ENCODE measurements at places on chromosomes 1 and 21. TPM values are rescaled to one million over a fixed set of nuclear protein-coding genes. Genes with fewer than 3 reads are reported as not detected.

DNA sequence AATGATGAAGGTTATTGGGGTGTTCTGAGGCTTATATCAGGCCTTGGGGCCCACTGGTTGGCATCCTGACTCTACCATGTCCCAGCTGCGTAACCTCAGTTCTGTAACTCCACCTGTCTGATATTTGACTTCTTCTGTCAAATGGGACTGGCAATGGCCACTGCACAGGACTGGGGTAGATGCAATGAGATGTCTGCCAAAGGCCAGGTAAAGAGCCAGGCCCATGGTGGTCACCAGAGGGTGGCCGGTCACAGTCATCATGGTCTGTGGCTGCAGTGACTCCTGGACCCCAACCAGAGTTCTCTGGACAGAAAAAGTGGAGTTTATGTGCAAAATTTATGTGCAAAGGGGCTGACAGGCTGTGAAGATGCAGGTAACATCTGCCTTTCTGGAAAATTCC lies 173.3 kb downstream of the PTPRU start:
- H3K4me3 ChIP-seq, result no peak overlapping the region
- peaks cover 19% of the 10 kb centered on the region for H3K27me3 ChIP-seq
- H3K36me3 ChIP-seq, result no peaks in the 10 kb centered on the region
- no peak for DNase-seq

DNA sequence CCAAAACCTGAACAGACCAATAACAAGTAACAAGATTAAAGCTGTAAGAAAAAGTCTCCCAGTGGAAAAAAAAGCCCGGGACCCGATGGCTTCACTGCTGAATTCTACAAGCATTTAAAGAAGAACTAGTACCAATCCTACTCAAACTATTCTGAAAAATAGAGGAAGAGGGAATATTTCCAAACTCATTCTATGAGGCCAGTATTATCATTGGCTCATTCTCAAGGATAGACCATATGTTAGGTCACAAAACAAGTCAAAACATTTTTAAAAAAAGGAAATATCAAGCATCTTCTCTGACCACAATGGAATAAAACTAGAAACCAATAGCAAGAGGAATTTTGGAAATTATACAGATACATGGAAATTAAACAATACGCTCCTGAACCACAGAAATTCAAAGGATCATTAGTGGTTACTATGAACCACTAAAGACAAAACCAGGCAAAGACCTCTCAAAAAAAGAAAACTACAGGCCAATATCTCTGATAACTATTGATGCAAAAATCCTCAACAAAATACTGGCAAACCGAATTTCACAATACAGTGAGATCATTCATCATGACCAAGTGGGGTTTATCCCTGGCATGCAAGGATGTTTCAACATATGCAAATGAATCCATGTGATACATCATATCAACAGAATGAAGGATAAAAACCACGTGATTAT lies 13.9 kb upstream of the IL20 start:
- H3K4me1 ChIP-seq, result no peaks in the 10 kb centered on the region
- H3K27ac ChIP-seq, result no peak overlapping the region
- no peak for DNase-seq
- H3K4me3 ChIP-seq, result no peak overlapping the region

DNA sequence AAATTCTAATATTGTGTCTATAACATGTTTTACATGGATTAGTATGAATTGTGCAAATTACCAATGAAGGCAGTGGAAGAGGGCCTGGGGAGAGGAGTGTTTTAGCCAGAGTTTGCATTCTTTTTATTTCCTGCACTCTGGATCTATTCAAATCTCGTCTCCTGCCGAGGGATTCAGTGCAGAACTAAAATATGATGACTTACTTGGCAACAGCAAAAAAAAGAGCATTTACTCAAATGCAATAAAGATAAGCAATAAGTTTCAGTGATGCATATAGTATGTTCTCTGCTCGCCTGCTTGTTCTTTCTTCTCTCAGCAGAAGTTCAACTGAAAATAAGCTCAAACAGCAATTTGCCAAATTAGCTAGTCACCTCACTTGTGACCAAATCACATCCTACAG lies 33.4 kb upstream of the NRIP1 start:
- no peak overlapping the region for H3K4me3 ChIP-seq
- DNase-seq, result peak; percentile 11
- no peaks in the 10 kb centered on the region for H3K4me1 ChIP-seq
- H3K27me3 ChIP-seq, result no peaks in the 10 kb centered on the region

A3GALT2 gene
- not detected for total RNA-seq

DNA sequence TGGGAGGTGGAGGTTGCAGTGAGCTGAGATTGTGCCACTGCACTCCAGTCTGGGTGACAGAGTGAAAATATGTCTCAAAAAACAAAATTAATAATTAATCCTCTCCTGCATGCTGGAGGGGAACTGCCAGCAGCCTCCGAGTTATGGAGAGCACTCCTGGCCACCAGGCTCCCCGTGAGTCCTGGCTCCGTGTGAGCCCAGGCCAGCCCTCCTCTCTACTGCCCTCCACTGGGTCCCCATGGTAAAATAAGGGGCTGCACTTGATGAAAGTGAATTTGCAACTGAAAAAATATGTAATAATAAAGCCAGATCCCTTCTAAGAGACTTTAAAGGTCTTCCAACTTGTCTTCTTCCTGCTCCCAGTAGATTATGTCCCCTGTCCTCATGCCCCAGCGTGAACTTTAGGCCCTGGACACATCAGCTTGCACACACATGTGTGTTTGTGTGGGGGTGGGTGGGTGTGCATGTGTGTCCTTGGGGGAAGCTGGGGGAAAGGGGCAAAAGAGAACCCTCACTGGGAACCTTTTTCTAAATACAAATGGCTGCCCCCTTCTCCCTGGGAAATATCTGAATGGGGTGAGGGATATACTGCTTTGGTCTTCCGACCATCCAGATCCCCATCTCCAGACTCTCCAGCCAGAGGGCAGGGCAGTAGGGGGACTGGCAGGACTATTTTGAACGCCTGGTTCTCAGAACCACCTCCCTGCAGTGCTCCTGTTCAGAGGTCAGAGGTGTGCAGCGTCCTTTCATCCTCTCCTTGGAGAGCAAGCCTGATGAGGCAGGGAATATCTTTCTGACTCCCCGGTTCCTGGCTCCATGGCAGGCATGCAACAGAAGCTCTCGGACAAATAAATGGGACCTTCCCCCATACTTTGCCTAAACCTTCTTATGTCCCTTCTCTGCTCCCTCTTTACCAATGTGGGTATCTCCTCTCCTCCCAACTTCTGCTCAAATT lies 26.2 kb downstream of the NEK2 start:
- no peak overlapping the region for H3K27ac ChIP-seq
- no peaks in the 10 kb centered on the region for H3K36me3 ChIP-seq
- no peak for DNase-seq
- H3K4me1 ChIP-seq, result no peaks in the 10 kb centered on the region

- no peaks in the 10 kb centered on the region for H3K27me3 ChIP-seq
- no peaks in the 10 kb centered on the region for H3K36me3 ChIP-seq
- no peak for DNase-seq
- H3K4me1 ChIP-seq, result no peaks in the 10 kb centered on the region
- no peak overlapping the region for H3K4me3 ChIP-seq
- no peak overlapping the region for H3K27ac ChIP-seq
Observed at GRCh38 chr1:164477343-164477742, 81.6 kb upstream of the PBX1 start.

BLACAT1 gene
- not detected for total RNA-seq

DNA sequence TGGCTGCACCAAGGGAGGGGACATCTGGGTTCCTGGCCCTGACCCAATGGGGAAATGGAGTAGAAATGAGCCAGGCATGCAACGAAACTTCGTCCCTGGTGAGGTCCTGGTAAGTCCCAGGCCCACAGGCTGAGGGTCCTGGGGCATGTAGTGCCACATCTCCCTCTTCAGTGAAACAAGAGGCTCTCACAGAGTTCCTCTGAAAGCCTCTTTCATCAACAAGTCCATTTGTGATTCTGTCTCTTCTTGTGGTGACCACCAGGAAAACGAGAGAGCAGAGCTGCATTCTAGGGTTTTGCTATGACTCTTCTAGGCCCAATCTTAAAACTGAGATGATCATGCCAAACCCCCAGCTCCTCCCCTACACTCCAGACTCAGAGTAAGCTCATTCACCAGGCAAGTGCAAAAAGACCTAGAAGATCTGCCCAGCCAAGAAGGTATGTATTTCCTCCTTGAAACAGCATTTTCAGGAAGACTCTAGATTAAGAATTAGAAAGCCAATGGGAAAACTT lies 24.3 kb upstream of the RNF220 start:
- DNase-seq, result no peak
- no peaks in the 10 kb centered on the region for H3K4me1 ChIP-seq
- H3K27ac ChIP-seq, result no peak overlapping the region
- H3K4me3 ChIP-seq, result no peak overlapping the region
- H3K27me3 ChIP-seq, result peaks cover 4% of the 10 kb centered on the region
- H3K36me3 ChIP-seq, result no peaks in the 10 kb centered on the region

- H3K27me3 ChIP-seq, result no peaks in the 10 kb centered on the region
- no peak overlapping the region for H3K4me3 ChIP-seq
- no peaks in the 10 kb centered on the region for H3K36me3 ChIP-seq
- DNase-seq, result no peak
- H3K4me1 ChIP-seq, result no peaks in the 10 kb centered on the region
Observed at GRCh38 chr1:195618287-195618686, 990.0 kb downstream of the KCNT2 start.

- H3K27ac ChIP-seq, result no peak overlapping the region
- H3K27me3 ChIP-seq, result no peaks in the 10 kb centered on the region
- no peak for DNase-seq
- H3K4me3 ChIP-seq, result no peak overlapping the region
- no peaks in the 10 kb centered on the region for H3K36me3 ChIP-seq
Observed at GRCh38 chr1:243364330-243364729, 108.5 kb downstream of the SDCCAG8 start.

- no peak overlapping the region for H3K4me3 ChIP-seq
- H3K36me3 ChIP-seq, result no peaks in the 10 kb centered on the region
- no peak for DNase-seq
- H3K27me3 ChIP-seq, result no peaks in the 10 kb centered on the region
Observed at GRCh38 chr1:83571536-83571935, 427.4 kb downstream of the TTLL7 start.

- no peak overlapping the region for H3K4me3 ChIP-seq
- no peak overlapping the region for H3K27ac ChIP-seq
- H3K4me1 ChIP-seq, result no peaks in the 10 kb centered on the region
Observed at GRCh38 chr1:88595355-88596002, 88.6 kb upstream of the PKN2 start.

CA6 gene
- not detected for total RNA-seq

TNFRSF4 gene
- 3.2 TPM for total RNA-seq

RIMKLA gene
- total RNA-seq, result 0.71 TPM

GRCh38 chr1:185816460-185816859 lies 82.3 kb downstream of the HMCN1 start:
- no peaks in the 10 kb centered on the region for H3K4me1 ChIP-seq
- DNase-seq, result no peak
- no peak overlapping the region for H3K27ac ChIP-seq
- no peaks in the 10 kb centered on the region for H3K27me3 ChIP-seq
- no peak overlapping the region for H3K4me3 ChIP-seq

DNA sequence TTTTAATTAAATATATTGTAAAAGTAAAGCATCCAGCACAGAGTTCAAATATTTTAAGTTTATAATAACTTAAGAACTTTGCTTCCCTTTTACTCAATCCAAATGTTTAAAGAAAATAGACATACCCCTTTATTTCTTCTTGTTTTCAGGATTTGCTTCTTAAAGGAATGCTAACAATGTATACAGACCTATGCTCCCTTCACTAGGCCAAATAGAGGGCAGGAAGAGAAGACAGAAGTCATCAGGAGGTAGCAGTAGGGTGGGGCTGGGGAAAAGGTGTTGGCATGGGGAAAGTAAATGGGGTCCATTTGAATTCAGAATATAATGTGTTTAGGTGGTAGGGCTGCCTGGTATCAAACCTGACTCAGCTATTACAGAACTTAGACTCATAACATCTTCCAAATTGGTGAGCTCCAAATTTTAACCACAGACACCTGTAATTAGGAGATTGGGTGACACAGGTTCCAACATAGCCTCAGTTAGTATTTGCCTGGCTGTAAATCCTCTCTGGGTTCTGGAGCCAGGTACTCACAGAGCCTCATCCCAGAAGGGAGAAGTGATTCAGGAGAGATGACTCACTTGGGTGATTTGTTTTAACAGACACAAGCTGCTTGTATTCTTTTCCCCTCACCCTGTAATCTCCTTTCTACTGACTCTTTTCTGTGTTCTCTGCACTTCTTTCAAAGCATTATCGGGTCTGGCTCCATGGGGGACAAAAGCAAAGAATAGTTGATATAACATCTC lies 60.1 kb upstream of the DUSP10 start:
- no peak overlapping the region for H3K4me3 ChIP-seq
- H3K27ac ChIP-seq, result no peak overlapping the region
- no peak for DNase-seq
- no peaks in the 10 kb centered on the region for H3K27me3 ChIP-seq

NVL gene
- 21.1 TPM for total RNA-seq

DNA sequence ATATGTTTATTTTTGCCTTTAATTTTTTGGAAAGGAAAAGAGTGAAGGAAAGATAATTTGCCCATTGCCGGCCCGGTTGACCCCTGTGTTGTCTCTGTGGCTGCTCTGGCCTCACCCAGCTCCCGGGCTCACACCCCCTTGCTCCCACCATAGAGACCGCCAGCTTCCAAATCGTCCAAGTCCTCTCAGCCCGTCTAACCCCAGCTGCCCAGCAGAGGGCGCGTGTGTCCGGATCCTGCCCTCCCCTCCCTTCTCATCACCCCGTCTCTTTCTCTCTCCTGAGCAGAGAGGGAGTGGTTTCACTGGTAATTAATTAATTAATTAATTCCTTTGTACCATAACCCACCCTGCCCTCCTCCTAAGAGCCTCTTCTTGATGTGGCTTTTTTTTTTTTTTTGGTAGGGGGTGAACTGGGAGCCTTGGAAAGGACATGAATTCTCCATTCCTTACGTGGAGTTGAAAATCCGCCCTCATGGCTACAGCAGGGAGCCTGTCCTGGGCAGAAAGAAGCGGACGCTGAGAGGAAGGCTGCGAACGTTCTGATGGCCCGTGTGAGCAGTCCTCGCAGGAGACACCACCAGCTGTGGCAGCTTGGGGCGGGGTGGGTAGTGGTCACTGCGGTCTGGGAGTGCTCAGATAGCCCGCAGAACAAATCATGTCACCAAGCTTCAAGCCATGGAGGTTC lies 45.9 kb downstream of the KIAA0040 start:
- peaks cover 3% of the 10 kb centered on the region for H3K4me1 ChIP-seq
- peak; percentile 63 for DNase-seq
- no peak overlapping the region for H3K27ac ChIP-seq
- peaks cover 4% of the 10 kb centered on the region for H3K27me3 ChIP-seq
- H3K36me3 ChIP-seq, result no peaks in the 10 kb centered on the region

BTBD19 gene
- total RNA-seq, result 2.9 TPM

LCE1B gene
- total RNA-seq, result not detected

DNA sequence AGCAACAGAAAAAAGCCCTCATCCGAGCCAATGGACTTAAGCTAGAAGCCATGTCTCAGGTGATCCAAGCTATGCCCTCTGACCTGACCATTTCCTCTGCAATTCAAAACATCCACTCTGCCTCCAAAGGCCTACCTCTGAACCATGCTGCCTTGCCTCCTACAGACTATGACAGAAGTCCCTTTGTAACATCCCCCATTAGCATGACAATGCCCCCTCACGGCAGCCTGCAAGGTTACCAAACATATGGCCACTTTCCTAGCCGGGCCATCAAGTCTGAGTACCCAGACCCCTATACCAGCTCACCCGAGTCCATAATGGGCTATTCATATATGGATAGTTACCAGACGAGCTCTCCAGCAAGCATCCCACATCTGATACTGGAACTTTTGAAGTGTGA lies 20.7 kb downstream of the NR5A2 start:
- no peak overlapping the region for H3K4me3 ChIP-seq
- no peaks in the 10 kb centered on the region for H3K36me3 ChIP-seq
- peaks cover 20% of the 10 kb centered on the region for H3K27me3 ChIP-seq
- DNase-seq, result no peak
- no peaks in the 10 kb centered on the region for H3K4me1 ChIP-seq
- H3K27ac ChIP-seq, result no peak overlapping the region

All from muscle of leg (tissue), 16 donors.